ENCODE measurements at places on chromosomes 2 and 18. TPM values are rescaled to one million over a fixed set of nuclear protein-coding genes. Genes with fewer than 3 reads are reported as not detected.

ANKRD30BL gene
- total RNA-seq: not detected

C2orf78 gene
- total RNA-seq: not detected

ICOS gene
- not detected for total RNA-seq

ACMSD gene
- total RNA-seq: not detected

ATP8B1 gene
- 111 TPM for total RNA-seq

SP140 gene
- total RNA-seq: 8.5 TPM

NOSTRIN gene
- 18.3 TPM for total RNA-seq

DNA sequence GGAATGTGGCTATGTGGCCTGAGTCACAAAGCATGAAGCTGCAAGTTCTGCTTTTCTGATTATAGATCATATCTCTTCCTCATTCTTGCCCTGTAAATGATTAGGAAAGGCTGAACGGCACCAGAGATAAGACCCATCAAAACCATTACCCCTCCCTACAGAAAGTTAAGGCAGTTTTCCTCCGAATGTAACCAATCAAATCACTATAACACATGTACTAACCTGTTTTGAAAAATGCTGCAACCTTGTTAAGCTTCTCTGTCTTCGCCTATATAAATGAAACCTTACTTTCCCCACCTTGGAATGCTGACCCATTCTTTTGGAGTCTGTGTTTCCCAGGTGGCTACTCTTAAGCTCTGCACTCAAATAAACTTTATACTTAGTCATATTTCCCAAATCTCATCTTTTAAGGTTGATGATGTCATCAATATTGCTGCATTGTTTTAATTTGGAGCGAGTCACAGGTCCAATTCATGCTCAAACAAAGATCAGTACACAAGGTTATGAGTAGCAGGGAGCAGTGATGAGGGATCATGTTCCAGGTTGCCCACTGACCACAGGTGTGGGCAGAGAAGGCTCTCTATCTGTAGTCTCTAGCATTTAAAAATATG lies 662.3 kb downstream of the IRS1 start:
- no peaks in the 10 kb centered on the region for H3K4me1 ChIP-seq
- no peak overlapping the region for H3K4me3 ChIP-seq
- H3K36me3 ChIP-seq: no peaks in the 10 kb centered on the region
- no peak for DNase-seq
- no peak overlapping the region for H3K27ac ChIP-seq

DNA sequence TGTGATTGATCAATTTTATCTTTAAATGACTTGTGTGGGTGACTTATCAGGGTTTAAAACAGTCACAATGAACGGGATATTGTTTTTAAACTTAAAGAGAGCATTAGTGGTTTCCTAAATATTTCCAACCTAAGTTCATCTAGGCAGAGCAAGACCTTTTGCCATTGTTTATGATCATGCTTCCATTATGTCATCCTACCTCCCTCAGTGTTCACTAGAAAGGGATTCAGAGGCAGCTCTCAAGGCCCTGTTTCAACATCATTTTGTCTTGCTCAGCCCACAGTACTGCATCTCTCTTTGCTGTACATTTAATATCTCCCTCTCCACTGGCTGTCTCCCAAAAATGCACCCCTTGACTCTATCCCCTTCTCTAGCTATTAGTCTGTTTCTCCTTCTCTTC lies 21.5 kb upstream of the PELI1 start:
- H3K4me1 ChIP-seq: no peaks in the 10 kb centered on the region
- no peaks in the 10 kb centered on the region for H3K27me3 ChIP-seq
- H3K27ac ChIP-seq: no peak overlapping the region
- H3K36me3 ChIP-seq: no peaks in the 10 kb centered on the region
- no peak for DNase-seq

DNA sequence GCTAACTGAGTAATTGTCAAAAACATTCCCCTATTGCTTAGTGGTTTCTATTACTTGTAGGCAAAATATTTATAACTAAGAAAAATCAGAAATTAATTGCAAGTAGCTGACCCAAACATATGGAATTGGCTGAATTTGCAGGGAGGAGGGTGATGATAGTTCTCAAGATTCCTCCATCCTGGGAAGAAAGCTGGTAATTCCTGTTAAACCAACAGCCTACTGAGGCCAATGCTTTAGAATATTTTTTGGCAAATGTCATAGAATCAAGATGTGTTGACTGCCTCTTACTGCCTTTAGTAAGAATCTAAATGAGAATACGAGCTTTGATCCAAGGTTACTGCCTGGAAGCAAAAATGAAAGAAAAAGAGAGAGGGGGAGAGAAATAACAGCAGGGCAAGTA lies 120.0 kb downstream of the COL6A3 start:
- H3K27ac ChIP-seq: no peak overlapping the region
- H3K27me3 ChIP-seq: no peaks in the 10 kb centered on the region
- DNase-seq: no peak
- H3K4me1 ChIP-seq: peaks cover 44% of the 10 kb centered on the region

DNA sequence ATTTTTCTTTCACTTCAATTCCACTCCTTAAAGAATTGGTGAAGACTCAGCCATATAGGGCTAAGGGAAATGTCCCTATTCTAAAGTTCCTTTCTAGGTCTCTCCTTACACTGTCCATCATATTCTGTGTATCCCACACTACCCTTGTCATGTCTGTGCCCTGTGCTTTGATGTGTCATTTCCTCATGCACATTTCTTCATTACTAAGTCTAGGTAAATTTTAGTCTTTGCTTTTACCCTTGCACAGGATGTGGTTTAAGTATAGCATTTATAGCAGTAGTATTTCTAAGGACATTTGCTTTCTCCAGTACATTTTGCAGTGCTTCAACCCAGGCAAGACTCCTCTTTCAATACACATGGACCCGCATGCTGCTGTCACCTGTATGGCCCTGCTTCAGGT lies 221.5 kb upstream of the ACVR2A start:
- no peak for DNase-seq
- no peaks in the 10 kb centered on the region for H3K36me3 ChIP-seq
- H3K4me1 ChIP-seq: no peaks in the 10 kb centered on the region
- no peak overlapping the region for H3K4me3 ChIP-seq
- H3K27me3 ChIP-seq: no peaks in the 10 kb centered on the region

DNA sequence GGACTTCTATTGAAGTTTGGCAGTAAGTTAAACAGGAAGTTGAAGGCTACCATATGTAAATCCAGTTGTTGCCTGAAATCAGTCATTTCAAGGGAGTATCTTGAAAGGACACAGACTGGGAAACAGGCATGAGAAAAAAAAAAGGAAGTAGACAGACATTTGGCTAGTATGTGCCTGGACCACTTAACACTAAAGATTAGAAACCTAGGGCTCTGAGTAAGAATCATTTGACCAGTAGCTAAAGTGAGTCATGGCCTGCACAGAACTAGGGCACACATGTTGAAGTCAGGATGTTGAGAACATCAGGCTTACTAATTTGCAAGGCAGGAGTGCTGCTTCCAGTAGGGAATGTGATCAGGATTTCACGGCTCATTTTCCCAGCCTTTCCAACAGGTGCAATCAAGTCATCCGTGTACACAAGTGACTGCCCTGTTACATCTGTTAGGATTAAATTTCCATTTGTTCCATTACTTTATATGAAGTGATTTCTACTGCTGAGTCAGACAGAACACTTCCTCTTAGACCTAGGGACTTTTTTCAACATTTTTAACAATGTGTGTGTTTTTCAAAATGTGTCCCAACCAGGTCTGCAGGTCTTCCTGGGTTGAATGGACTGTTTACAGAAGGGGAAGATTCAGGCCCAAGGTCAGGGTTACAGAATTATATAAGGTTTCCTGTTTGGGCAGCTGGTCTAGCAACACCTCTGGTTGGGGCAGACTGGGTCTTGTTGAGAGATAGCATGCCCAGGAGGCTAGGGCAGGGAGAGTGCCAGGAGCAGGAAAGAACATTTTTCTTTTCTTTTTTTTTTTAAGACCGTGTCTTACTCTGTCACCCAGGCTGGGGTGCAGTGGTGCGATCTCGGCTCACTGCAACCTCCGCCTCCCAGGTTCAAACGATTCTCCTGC lies 145.6 kb downstream of the TGIF1 start:
- peak overlapping the region; percentile 71 for H3K4me3 ChIP-seq
- peak; percentile 46 for DNase-seq
- no peaks in the 10 kb centered on the region for H3K36me3 ChIP-seq
- no peaks in the 10 kb centered on the region for H3K27me3 ChIP-seq

- H3K4me3 ChIP-seq: no peak overlapping the region
- no peak overlapping the region for H3K27ac ChIP-seq
- no peaks in the 10 kb centered on the region for H3K4me1 ChIP-seq
- no peaks in the 10 kb centered on the region for H3K27me3 ChIP-seq
- DNase-seq: no peak
- no peaks in the 10 kb centered on the region for H3K36me3 ChIP-seq
These were observed 13.9 kb downstream of the CKAP2L start for GRCh38 chr2:112750560-112750843.

DNA sequence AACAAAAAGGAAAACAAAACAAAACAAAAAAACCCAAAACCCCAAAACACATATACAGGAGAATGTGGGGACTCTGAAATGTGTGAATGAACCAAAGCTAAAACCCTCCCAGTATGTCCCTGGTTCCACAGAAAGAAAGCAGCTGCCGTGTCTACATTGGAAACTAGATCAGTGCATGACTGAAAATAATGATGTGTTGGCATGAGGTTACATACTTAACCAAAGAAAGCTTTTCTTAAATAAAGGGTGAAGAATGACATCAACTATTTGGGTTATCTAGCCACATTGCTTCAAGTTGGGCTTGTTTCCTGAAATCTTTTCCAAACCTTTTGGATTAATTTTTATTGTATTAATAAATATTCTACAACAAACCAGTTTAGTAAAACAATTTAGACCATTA lies 91.9 kb upstream of the FN1 start:
- H3K4me3 ChIP-seq: no peak overlapping the region
- DNase-seq: no peak
- no peak overlapping the region for H3K27ac ChIP-seq
- no peaks in the 10 kb centered on the region for H3K27me3 ChIP-seq
- H3K36me3 ChIP-seq: no peaks in the 10 kb centered on the region

DNA sequence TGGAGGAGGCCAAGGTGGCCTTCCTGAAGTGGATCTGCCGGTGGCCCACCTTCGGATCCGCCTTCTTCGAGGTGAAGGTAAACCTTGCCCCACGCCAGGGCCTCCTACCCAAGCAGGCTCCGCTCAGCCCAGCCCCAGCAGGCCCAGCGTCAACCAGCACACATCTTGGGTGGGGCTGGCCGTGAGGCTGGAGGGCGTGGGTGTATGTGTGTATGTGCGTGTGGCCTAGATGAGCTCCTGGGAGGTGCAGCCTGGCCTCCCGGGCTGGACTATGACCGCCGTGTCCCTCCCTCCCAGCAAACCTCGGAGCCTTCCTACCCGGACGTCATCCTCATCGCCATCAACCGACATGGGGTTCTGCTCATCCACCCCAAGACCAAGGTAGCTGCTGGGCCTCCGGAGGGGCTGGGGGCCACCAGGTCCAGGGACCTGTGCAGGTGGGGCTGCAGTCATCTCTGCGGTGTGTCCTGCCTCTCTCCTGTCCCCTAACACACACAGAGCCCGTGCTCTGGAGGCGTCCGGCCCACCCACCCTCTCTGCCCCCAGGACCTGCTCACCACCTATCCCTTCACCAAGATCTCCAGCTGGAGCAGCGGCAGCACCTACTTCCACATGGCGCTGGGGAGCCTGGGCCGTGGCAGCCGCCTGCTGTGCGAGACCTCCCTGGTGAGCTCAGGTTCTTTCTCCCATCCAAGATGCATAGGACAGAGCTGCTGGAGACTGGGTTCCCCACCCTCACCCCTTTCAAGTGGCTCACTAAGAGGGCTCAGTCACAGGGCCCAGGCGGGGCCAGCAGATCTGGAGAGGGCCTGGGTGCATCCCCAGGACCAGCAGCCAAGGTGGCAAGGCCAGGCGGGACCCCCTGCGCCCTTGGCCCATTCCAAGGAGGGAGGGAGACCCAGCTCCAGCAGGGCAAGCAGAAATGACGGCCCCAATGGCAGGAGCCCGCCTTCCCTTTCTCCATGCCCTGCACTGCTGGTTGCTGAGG lies 9.4 kb upstream of the GPR17 start:
- no peak overlapping the region for H3K4me3 ChIP-seq
- H3K4me1 ChIP-seq: peaks cover 52% of the 10 kb centered on the region
- peak overlapping the region; percentile 86 for H3K27ac ChIP-seq
- no peak for DNase-seq
- H3K36me3 ChIP-seq: peaks cover 27% of the 10 kb centered on the region

- DNase-seq: no peak
- H3K4me3 ChIP-seq: no peak overlapping the region
- H3K27me3 ChIP-seq: no peaks in the 10 kb centered on the region
- peaks cover 41% of the 10 kb centered on the region for H3K4me1 ChIP-seq
These were observed 91.2 kb upstream of the RANBP2 start for GRCh38 chr2:108627911-108628567.

GRCh38 chr2:137929519-137929916 lies 34.8 kb upstream of the HNMT start:
- H3K36me3 ChIP-seq: no peaks in the 10 kb centered on the region
- no peak for DNase-seq
- no peaks in the 10 kb centered on the region for H3K27me3 ChIP-seq
- no peaks in the 10 kb centered on the region for H3K4me1 ChIP-seq

- DNase-seq: no peak
- H3K27ac ChIP-seq: no peak overlapping the region
- peak overlapping the region; percentile 68 for H3K4me3 ChIP-seq
- H3K4me1 ChIP-seq: peaks cover 49% of the 10 kb centered on the region
These were observed 1.3 kb downstream of the ADCYAP1 start for GRCh38 chr18:905948-906415.

DNA sequence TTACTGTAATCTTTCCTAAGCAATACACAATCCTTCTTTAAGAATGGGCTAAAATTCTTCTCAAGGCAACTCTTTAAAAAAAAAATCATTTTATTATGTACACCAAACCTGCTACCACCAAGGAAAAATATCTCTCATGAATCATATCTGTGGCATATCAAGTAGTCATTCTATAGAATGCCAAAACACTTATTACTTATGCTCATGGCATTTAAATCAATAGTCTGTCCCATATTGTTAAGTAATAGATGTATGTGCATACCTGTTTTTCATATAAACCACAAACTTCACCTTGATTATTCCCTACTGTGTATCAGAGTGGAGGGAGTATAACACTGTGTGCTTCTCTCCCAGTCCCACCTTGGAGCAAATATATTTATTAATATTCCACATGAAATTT lies 95.8 kb upstream of the SETBP1 start:
- H3K27me3 ChIP-seq: no peaks in the 10 kb centered on the region
- H3K36me3 ChIP-seq: no peaks in the 10 kb centered on the region

- no peaks in the 10 kb centered on the region for H3K27me3 ChIP-seq
These were observed 3.5 kb downstream of the CTDP1 start for GRCh38 chr18:79682894-79683625.

DNA sequence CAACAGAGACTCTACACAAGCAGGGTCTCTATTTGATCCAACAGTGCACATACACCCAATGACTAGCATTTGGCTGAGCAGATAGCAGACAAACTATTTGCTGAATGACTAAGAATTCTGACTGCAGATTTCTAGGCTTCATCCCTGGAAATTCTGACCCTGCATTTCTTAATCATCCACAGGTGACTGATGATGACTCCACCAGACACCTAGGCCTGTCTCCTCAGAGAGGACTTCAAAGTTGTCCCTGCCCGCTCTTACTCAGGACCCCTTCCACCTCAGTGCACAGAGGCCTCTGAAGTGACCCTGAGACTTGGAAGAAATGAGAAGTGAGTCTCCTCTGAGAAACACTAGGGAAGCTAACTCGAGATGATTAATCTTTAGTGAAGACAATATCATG lies 51.3 kb downstream of the SEPTIN10 start:
- H3K27ac ChIP-seq: no peak overlapping the region
- no peak overlapping the region for H3K4me3 ChIP-seq
- no peak for DNase-seq

Data from thoracic aorta (tissue), 2 donors.